ENCODE measurements at places on chromosomes 2 and 18.

- DNase-seq: no peak
Measured at GRCh38 chr2:70724366-70724765, 43.6 kb downstream of the ADD2 start.

DNA sequence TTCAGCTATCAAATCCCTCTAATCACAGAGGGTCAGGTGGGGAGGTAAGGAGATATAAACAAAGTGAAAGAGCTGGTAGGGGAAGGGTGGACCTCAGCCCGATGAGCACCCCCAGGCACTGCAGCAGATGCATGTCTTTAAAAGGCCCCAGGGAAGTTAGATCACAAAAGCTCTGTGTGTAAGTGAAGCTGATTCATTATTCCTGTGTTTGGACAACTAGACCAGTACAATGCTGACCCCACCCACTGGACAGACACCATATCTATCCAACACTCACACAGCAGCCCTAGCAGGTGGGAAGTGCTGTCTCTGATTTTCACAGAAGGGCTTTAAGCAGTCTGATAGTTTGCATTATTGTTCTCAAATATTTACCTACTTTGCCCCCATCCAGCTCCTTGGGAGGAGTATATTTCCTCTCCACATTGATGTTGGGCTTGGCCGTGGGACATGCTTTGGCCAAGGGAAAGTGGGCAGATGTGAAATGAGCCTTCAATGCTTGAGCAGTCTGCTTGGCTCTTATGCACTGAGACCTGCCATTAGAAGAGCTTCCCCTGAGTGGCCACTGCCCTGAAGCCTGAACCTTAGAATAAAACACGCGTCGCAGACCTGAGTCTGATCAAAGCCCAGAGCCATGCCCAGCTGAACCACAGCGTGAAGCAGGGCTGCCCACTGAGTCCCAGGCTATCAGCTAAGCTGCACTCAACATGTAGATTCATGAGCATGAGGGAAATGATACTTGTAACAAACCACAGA is 111.4 kb downstream of the COPS8 start:
- no peak for DNase-seq

DNA sequence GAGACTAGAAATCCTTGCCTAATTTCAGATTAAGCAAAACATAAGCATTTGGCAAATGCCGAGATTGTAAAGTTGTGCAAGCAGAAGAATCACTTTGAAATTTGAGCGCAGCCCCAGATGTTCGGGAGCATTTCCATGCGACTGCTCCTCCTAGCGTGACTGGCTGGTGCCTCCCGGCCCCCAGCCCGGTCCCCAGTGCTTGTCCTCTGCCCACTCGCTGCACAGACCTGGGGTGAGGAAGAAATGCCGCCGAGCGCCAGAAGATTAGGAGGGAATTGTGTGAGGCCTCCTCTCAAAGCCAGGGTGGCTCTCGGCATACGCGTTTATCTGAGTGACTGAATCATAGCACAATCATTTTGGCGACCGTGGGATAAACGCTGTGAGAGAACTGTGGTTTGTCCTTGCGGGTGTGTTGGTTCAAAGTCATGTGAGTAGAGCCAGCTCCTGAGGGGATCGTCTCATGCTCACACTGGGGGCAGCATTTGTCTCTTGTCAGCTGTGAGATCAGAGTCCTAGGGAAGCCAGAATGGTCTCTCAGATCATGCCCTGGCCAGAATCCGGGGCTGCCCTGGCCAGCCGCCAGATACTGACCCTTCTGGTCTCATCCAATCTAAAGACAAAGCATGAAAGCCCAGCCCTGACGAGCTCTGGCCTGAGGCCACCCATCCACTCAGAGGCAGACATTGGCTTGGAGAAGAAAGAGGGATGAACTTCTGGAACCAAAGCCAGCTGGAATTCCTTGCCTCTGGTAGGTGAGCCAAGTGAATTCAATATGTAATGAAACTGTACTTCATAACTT is 189.3 kb downstream of the SH3RF3 start:
- no peak for DNase-seq

DNA sequence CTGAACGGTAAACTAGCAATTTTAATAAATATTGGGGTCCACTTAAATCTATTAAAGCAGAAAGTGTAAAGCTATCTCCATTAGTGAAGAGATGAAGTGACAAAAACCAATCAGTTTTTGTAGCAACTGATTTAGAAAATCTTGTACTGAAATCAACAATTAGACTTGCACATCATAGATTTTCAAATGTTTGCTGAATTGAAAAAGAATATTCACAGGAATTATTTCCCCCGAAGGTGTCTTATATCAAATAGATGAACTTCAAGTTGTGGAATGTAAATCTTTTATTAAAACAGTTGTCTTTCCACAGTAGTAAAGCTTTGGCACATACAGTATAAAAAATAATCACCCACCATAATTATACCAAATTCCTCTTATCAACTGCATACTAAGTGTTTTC is 48.7 kb downstream of the ATIC start:
- DNase-seq: no peak

- DNase-seq: no peak
Measured at GRCh38 chr2:207413376-207413907, 116.3 kb upstream of the CREB1 start.

DNA sequence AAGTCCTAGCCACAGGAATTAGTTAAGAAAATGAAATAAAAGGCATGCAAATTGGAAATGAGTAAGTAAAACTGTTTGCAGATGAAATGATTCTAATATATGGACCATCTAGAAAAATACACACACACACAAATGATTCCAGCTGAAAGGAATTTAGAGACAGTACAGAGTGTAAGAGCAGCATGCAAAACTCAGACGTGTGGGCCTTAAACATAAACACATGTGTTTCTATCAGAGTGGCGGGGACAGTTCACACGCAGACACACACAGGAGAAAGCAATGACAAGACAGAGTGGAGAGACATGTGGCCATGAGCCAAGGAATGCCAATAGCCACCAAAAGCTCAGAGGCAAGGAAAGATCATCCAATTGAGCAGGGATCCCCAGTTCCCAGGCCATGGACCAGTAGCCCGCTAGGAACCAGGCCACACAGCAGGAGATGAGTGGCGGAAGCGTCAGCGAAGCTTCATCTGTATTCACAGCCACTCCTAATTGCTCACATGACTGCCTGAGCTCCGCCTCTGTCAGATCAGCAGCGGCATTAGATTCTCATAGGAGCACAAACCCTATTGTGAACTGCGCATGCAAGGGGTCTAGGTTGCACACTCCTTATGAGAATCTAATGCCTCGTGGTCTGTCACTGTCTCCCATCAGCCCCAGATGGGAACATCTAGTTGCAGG is 155.4 kb downstream of the ARL4C start:
- DNase-seq: no peak

GRCh38 chr2:37387148-37387835 is 42.9 kb downstream of the QPCT start:
- no peak for DNase-seq

- no peak for DNase-seq
Measured at GRCh38 chr2:236236559-236237452, 27.4 kb downstream of the ASB18 start.

DNA sequence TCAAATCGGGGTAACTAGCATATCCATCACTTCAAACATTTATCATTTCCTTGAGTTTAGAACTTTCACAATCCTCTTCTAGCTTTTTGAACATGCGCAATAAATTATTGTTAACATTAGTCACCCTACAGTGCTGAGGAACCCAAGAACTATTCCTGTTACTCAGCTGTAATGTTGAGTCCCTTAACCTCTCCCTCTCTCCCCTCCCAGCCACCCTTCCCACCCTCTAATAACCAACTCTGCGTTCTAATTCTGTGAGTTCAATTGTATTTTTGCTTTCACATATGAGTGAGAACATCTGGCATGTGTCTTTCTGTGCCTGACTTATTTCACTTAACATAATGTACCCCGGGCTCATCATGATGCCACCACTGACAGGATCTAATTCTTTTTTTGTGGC is 78.6 kb upstream of the RANBP2 start:
- DNase-seq: no peak

DNA sequence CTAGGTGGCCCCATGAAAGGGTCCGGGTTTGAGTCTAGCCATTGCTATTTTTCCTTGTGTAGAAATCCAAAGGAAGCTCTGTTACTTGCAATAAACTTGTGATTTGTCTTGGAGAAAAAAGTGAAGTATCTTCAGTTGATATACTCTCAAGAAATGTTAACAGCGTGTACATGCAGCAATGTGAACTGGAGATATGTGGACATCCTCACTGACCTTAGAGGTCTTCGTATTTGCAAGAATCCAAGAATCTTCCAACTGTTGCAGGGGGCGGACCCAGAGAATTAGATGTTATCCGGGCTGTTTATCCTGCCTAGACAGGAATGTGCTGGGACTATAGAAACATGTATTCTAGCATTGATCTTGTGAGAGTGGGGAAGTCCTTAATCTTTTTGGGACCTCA is 187.6 kb downstream of the KCNS3 start:
- DNase-seq: no peak

GRCh38 chr2:216879727-216880508 is 20.1 kb upstream of the TNP1 start:
- DNase-seq: no peak

DNA sequence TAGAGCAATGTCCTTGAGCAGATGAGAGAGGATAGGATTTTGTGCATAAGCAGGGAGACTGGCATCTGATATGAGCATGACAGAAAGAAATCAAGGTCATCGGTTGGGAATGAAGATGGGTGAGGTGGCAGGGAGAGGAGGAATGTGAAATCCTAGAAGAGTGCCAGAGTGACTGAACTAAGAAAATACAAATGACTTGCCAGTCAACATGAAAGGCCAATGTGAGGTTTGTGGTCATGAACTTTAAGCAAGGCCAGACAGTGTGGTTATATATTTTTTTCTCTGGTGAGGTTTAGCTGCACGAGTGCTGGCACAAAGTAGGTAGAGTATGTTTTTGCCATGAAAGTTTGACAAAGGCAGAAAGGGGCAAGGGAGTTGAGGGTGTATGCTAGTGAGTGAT is 21.2 kb downstream of the QPCT start:
- peak; percentile 48 for DNase-seq

DNA sequence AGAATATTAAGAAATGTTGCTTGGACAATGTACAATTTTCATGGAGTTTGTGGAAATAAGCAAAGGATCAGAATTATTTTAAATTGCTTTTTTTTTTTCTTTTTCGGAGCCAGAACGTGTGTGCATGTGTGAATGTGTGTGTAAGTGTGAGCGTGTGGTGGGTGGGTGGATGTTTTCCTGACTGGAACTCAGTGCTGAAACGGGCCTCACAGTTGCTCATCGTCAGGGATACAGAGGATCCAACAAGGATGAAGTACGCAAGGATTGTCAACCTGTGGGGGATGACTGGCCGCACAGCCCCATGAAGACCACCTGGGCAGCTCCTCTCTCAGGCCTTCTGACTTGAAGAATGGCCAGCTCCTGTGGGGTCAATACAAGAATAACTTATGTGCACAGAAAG is 17.5 kb downstream of the IL1B start:
- DNase-seq: no peak

DNA sequence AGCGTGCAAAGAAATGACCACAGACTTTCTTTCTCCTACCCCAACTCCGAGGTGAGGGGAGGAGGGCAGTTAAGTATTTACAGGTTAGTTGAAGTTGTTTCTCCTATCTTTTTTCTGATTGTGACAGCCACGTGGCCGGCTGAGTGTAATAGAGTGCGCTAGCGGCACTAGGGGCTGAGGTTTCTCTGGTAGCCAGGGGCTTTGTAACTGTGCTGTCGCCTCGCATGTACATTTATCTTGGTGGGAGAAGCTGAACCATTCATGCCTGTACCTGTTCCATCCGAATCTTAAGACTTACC is 214.1 kb upstream of the STON1 start:
- DNase-seq: peak; percentile 65

DNA sequence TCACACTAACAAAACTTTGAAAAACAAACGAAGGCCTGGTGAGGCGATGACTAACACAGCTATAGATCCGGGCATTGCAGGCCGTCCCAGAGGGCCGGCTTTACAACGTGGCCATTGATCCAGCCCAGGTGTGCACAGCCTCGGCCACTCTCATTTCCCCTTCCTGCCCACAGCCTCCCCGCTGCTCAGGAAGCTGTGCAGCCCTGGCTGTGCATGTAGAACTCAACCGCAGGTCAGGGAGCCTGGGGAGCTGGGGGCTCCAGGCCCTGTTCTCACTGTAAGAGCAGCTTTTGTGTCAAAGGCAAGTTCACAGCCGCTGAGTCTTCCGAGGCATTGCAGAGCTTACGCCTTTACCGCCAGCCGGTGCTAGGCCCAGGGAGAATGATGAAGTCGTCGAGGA is 87.2 kb downstream of the LONRF2 start:
- DNase-seq: peak; percentile 16

DNA sequence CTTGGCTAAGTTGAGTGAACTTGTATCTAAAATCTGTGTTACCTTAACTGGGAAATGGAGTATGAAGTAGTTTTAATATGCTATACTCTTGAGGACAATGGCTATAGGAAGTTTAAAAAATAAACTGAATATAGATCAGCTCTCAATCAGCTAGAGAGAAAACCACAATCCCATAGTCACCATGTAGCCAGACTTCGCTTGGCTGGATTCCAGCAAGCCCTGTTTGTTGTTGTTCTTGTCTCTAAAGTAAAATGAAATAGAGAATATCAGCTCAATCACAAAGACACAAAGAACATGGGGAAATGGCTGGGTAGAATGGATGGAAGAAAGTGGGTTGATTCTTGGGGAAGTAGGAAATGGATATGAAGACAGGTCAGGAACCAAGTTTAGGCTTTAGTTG is 234.9 kb downstream of the PHLPP1 start:
- no peak for DNase-seq

DNA sequence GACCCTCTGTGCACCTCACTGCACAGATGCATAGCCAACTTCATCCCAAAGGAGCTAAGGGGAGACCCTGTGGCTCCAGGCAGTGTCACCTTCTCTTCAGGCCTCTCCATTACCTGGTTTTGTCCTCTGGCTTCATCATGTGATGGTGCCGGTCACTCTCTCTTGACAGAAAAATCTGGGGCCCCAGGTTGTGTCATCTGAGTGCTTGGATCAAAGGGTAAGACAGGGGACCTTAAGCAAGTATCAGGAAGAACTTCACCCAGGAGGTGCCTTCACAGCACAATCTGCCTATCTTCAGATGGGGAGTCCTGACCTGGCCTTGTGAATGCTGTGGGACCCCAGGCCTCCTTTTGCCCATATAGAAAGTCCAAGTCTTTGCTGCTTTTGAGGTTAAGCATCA is 104.4 kb downstream of the POLR1A start:
- DNase-seq: no peak

DNA sequence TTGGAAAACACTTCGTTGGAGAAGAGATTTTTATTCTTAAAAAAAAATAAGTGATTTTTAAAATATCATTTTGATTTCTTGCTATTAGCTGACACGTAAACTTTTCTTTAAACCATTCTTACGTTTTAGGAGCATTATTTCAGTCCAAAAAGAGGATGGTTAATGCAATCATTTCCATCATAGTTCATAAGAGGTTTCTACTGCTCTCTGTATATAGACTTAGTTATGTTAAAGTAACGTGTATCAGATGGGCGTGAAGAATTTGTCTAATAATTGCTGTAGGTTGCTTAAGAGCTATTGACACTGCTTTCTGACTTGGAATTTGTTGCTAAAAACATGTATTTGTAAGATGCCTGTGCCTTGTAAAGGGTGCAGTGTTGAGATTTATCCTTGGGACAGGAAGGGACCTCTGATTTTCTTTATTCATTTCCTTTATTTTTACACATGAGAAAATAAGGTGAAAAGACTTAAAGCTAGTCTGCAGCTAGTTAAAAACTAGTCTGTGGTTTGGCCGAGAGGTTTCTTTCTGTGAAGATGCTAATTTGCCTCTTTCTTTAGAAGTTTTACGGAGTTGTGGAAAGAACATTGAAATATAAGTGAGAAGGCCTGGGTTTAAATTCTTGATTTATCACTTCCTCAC is 2.9 kb downstream of the ANKRD12 start:
- no peak for DNase-seq
